ENCODE measurements at places on chromosomes 7 and 10.

- no peak for ATAC-seq
Measured at GRCh38 chr7:46664453-46664852, 743.4 kb upstream of the IGFBP3 start.

GRCh38 chr7:37920305-37920848, at the start of gene EPDR1:
Gene EPDR1, plus strand, starts transcription at chr7:37920640. Its CDS starts 300 bp downstream, at chr7:37920940.
- ATAC-seq = no peak

- no peak for ATAC-seq
Measured at GRCh38 chr10:4847561-4848355, 21.8 kb downstream of the AKR1E2 start.

GRCh38 chr7:114791771-114792170, 130.1 kb upstream of the MDFIC start:
- no peak for ATAC-seq

- no peak for ATAC-seq
Measured at GRCh38 chr7:80508440-80508839, 3.4 kb downstream of the GNAT3 start.

GRCh38 chr10:45383682-45384330, 9.8 kb downstream of the ALOX5 start:
- no peak for ATAC-seq

- ATAC-seq = peak; percentile 78
Measured at GRCh38 chr7:36787933-36788378, 63.7 kb upstream of the AOAH start.
